ENCODE measurements at places on chromosomes 16 and 17. TPM values are rescaled to one million over a fixed set of nuclear protein-coding genes. Genes with fewer than 3 reads are reported as not detected.

DNA sequence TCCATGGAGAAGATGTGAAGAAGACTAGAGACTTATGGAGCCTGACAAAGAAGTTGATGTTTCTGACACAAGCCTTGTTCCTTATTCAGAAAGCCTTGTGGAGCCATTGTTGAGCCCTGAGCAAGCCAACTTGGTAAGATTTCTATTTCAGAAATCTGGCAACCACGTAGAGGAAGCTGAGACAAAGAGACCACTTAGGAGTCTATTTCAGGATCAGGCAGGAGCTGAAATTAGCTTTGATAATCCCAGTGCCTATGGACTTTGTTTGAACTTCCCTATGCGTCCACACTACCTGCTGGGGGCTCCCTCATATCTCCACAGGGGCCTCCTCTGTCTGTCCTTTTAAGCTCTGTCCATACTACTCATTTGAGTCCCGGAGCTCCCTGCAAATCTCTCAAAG, 540.0 kb upstream of the GOT2 start:
- DNase-seq, result no peak

GRCh38 chr17:2855063-2855600, 58.9 kb downstream of the RAP1GAP2 start:
- no peak for DNase-seq

DNA sequence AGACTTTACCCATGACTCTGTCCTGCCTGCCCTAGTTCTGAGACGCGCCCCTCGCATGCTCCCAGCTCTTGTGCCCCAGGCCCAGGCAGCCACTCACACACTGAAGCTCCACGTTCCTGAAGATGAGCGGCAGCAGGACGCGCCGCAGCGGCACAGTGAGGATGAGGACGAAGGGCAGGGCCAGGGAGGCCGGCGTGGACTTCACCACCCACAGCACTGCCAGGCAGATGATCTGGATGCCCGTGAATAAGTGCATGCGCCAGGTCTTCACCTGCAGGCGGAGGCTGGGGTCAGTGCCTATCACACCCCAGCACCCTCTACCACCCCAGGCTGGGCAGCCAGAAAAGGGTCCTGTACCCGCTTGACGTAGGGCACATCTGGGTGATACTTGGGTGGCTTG, 16.9 kb downstream of the SLC4A1 start:
- DNase-seq, result no peak

Gene LGALS3BP
- total RNA-seq, result 129 TPM

Gene DCAF7
- 68.2 TPM for total RNA-seq

DNA sequence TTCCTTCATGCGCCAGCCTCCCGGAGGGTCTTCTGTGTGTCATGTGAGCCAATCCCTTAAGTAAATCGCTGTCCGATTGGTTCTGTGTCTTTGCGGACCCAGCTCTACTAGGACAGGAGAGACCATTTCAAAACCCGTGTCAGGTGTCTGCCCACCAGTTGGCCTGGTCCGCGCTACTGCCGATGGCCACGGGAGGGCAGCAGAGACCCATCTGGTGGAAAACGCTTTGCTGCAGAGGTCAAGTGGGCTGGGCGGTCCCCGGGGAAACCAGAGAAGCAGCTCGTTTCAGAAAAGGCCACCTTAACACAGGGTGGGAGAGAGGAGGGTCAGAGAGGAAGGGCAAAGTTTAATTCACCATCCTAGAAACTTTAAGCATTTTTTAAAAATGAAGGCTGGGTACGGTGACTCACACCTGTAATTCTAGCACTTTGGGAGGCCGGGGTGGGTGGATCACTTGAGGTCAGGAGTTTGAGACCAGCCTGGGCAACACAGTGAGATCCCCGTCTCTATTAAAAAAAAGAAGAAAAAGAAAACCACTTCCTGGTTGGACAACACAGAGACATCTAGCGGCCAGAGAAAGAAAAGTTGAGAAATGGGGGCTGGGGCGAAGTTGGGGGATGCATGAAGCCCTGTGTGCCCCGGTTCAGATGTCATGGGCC, 2.8 kb upstream of the CIBAR2 start:
- DNase-seq, result peak; percentile 96

- no peak for DNase-seq
Observed at GRCh38 chr16:28522792-28523191, 16.0 kb downstream of the NUPR1 start.

Gene TRIM16
- 21.9 TPM for total RNA-seq

DNA sequence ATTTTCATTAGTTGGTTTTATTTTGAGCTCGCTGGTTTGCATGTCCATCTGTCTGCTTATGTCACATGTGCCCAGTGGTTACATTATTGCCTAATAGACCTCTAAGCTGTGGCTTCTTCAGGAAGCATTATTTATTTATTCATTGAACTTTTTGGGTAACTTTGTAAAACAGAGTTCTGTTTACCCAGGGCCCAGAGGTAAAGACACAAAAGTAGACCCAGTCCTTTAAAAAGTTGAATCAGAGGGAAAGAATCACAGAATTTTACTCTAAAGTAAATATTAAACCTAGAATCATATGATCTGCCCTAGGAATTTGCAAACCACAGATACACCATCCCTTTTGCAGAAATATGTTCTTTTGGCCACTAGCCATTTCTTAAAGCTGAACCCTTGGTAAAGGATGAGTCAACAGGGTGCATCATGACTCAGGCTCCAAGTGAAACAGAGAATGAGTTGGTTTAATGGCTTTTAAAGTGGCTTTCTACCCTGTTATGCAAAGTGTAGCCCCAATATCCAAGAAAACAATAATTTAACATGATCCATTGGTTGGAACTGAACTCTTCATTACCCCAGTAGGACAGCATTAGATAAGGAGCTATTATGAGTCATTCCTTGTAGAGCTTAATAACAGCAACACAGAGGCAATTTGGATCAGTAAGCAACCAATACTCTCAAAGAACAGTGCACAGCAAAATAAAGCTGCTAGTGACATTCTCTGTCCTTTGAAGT, 236.3 kb downstream of the KCNJ2 start:
- DNase-seq, result no peak

- no peak for DNase-seq
Observed at GRCh38 chr17:68698746-68699145, 97.6 kb upstream of the FAM20A start.

Gene ATXN1L
- total RNA-seq, result 12.6 TPM

DNA sequence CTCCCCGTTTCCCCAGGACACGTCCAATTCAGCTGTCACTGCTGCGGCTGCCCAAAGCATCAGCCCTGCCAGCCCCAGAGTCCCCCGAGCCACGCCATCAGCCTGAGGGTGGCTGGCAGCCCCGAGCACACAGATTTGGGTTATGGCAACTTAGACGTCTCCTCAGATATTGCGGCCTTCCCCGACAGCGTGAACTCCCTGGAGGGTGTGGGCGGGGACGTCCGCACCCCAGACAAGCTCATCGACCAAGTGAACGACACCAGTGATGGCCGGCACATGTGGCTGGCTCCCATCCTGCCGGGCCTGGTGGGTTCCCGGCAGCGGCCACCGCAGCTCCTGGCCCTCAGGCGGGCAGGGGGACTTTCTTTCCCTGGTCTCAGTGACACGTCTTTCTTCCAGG, 224.8 kb downstream of the KATNIP start:
- peak; percentile 63 for DNase-seq

DNA sequence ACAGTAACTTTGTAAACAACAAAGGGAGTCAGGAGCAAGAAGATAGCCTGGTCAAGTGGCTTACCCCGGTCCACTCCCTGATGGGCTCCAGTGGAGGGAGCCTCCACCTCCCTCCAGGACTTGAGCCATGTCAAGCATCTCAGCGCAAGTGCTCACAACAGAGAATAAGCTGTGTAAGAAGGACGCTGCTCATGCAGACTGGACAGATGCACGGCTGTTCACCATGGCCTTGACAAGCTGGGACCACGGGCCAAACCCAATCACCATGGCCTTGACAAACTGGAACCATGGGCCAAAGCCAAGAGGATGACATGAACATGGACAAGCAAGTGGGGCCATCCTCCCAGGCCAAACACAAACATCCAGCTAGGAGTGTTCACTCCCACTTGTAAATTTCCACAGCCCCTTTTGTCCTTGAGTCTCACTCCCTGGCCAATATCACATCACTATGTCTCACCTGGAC, 3.4 kb upstream of the PITPNM3 start:
- no peak for DNase-seq

- DNase-seq, result no peak
Observed at GRCh38 chr16:19507867-19508266, 14.0 kb downstream of the GDE1 start.
